ENCODE measurements at places on chromosomes 6 and 20.

DNA sequence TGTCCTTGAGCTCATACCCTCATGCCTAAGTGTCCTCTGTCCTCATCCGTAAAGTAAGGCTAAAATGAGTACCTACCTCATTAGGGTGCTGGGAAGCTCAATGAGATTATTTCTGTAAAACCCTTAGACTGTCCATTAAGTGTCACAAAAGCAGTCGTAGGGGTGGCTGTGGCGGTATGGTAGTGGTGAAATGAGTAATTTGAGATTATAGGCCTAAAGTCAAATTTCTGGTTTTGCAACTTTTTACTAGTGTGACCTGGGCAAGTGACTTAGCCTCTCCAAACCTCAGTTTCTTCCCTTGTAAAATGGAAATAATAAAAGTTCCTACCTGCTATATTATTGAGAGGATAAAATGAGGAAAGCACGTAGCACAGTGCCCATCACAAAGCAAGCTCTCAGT is 148.2 kb upstream of the AKAP12 start:
- DNase-seq, result peak; percentile 17

GRCh38 chr20:9493803-9494202 is 20.6 kb upstream of the LAMP5 start:
- DNase-seq, result no peak

DNA sequence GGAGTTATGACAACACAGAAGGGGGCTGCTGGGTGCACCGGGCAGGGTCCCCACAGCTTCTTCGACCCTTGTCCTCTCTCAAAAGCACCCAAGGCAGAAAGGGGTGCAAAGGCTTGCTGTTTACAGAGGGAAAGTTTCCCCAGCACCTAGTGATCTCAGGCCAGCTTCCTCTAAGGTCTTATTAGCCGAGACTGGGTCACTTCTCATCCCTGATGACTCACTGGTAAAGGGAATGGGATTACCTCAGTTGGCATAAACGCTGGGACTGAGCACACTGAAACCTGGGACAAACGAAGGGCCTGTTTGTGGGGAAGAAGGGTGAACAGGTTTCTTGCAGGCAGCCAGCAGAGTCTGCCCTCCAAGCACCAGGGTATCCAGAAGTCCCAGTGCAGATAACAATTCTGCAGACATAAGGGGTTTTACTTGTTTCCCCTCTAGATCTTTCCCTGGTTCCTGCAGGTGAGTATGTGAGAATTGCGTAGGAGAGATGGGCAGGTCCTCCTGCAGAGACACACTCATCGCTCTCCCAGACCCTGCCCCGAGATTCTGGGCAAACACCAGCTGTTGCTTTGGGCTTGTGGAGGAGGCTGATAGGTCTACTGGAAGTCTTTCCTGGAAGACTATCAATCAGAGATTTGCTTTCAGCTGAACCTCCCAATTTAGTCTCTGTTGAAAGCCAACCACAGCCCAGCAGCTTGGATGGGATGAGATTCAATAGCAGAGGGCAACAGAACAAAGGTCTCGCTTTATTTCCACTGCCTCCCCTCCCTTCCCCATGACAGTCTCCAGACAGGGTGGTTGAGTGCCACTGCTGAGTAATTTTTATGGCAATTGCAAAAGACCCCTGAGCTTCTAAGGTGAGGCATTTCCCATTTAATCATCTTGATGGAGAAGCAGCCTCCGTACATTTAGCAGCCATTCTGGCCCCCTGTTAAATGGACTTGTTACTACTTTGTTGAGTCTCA is 25.7 kb downstream of the KCNG1 start:
- DNase-seq, result no peak

DNA sequence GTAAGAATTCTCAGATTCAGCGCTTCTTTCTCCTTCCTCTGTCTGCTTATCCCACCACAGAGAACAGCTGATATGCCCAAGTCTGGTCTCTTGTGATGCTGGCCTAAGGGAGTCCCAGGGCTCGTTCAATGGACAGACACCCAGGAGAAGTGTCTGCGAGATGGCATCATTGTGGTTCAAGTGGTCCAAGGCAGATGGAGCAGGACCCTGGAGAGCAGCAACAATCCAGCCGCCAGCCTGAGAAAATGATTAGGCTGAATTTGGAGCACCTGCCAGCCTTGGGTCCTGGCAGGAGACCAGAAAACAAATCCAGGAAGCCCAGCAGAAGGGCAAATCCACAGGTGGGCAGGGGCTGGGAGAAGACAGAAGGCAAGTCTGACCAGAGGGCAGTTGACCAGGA is 145.8 kb downstream of the PTPRT start:
- no peak for DNase-seq

DNA sequence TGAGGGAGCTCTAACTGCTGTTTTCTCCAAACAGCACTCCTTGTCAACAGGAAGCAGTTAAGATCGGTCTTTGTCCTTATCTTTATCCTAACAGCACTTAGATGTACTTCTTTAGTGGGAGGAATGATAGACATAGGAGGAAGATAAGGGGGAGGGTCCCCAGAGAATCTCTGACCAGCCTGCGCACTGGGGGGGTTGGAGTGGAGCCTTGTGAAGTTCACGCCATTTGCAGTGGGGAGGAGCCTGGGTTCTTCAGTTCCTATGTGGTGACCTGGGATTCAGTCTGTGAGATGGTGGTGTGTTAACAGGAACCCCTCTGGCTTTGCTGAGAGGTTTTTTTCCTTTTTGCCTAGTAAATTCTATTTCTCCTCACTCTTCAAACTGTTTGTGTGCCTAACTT is 18.1 kb upstream of the ASCC3 start:
- DNase-seq, result no peak

DNA sequence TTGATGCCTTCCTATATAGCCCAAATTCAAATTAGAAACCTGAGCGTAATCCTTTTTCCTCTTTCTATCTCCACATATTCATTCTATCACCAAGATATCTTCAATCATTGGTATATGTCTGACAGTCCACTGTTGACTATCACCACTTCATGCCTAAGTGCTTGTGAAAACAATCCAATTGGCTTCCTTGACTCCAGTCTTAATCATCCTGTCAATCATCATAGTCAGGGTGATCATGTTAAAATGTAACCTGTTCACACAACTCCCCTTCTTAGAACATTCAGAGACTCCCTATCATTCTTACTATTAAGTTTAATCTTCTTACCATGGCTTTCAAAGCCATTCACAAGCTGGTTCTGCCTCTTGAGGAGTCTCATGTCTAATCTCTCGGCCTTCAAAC is 616.7 kb downstream of the PHF3 start:
- DNase-seq, result no peak

GRCh38 chr6:50143011-50143719 is 93.4 kb upstream of the DEFB112 start:
- no peak for DNase-seq

Measured in DMS79 treated with DMSO at 0.1 percent for 48 hours (cell line).